ENCODE measurements at places on chromosomes 3 and 15. TPM values are rescaled to one million over a fixed set of nuclear protein-coding genes. Genes with fewer than 3 reads are reported as not detected.

- H3K4me3 ChIP-seq = no peak overlapping the region
- no peak for DNase-seq
- H3K27me3 ChIP-seq = no peaks in the 10 kb centered on the region
- peaks cover 31% of the 10 kb centered on the region for H3K36me3 ChIP-seq
- H3K4me1 ChIP-seq = peaks cover 39% of the 10 kb centered on the region
These were observed 64.7 kb downstream of the IGF1R start for GRCh38 chr15:98712845-98713584.

DNA sequence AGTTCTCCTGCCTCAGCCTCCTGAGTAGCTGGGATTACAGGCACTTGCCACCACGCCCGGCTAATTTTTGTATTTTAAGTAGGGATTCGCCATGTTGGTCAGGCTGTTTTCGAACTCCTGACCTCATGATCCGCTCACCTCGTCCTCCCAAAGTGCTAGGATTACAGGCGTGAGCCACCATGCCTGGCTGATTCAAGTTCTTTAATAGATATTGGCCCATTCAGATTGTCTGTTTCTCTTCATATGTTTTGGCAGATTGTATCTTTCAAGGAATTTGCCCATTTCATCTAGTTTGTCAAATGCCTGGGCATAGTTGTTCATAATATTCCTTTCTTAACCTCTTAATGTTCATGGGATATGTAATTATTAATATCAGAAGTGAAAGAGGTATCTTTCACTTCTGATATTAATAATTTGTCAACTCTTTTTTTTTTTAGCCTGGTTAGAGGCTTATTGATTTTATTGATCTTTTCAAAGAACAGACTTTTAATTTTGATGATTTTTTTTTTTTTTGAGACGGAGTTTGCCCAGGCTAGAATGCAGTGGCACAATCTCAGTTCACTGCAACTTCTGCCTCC, 40.2 kb upstream of the ZFAND6 start:
- no peak overlapping the region for H3K4me3 ChIP-seq
- no peak overlapping the region for H3K27ac ChIP-seq
- H3K27me3 ChIP-seq = peaks cover 5% of the 10 kb centered on the region
- H3K36me3 ChIP-seq = no peaks in the 10 kb centered on the region

The ANP32A gene
- total RNA-seq = 439 TPM

DNA sequence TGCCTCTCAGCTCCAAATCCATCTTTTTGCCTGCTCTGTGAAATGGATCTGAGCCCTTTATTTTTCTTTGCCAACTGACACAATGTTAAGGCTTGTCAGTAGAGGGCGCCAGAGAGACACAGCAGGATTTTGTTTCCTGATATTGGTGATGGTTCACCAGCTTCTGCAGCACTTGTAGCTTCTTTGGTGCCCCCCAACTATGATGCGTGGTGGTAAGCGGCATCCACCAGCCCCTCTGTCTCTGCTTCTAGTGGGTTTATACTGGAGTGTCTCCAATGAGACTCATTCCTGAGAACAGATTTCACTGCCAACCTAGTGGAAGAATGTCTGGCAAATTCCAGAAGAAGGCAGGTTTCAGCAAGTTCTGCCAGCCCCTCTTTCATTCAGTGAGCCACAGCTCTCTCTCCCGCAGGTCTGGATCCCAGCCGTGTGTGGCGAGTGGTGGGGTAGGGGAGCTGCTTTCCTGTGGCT, 471.9 kb upstream of the FRG2C start:
- H3K27me3 ChIP-seq = peaks cover 10% of the 10 kb centered on the region
- H3K36me3 ChIP-seq = no peaks in the 10 kb centered on the region
- no peak overlapping the region for H3K4me3 ChIP-seq
- peak; percentile 71 for DNase-seq

- H3K4me1 ChIP-seq = no peaks in the 10 kb centered on the region
- no peak overlapping the region for H3K4me3 ChIP-seq
- H3K36me3 ChIP-seq = no peaks in the 10 kb centered on the region
- no peak overlapping the region for H3K27ac ChIP-seq
- DNase-seq = no peak
These were observed 11.6 kb upstream of the PLSCR4 start for GRCh38 chr3:146262371-146263110.

All from activated CD4-positive, alpha-beta T cell treated with anti-CD3 and anti-CD28 coated beads for 36 hours (primary cell).